Coronary artery (tissue), 2 donors: ENCODE measurements at places on chromosomes 13 and 19.

GRCh38 chr13:109401307-109401706 lies 385.1 kb downstream of the IRS2 start:
- no peak for DNase-seq

GRCh38 chr13:30731361-30732045 lies 3.8 kb upstream of the ALOX5AP start:
- peak; percentile 46 for DNase-seq

GRCh38 chr13:99151516-99151915 lies 49.1 kb upstream of the UBAC2 start:
- DNase-seq: peak; percentile 22

DNA sequence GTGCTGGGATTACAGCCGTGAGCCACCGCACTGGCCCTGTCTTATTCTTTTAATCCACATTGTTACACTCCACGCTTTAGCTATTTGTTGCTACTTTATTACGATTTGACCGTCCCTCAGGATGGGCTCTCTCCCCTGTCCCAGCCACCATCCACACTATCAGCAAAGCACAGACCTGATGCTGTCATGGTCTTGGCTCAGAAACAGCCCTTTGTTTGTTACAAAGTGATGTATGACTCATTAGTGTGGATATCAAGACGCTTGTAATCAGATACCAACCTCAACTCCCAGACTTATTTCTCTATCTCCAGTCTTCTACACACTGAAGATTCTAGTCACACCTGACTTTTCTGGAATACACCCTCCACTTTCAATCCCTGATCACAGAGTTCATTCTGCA lies 84.6 kb upstream of the FREM2 start:
- no peak for DNase-seq

DNA sequence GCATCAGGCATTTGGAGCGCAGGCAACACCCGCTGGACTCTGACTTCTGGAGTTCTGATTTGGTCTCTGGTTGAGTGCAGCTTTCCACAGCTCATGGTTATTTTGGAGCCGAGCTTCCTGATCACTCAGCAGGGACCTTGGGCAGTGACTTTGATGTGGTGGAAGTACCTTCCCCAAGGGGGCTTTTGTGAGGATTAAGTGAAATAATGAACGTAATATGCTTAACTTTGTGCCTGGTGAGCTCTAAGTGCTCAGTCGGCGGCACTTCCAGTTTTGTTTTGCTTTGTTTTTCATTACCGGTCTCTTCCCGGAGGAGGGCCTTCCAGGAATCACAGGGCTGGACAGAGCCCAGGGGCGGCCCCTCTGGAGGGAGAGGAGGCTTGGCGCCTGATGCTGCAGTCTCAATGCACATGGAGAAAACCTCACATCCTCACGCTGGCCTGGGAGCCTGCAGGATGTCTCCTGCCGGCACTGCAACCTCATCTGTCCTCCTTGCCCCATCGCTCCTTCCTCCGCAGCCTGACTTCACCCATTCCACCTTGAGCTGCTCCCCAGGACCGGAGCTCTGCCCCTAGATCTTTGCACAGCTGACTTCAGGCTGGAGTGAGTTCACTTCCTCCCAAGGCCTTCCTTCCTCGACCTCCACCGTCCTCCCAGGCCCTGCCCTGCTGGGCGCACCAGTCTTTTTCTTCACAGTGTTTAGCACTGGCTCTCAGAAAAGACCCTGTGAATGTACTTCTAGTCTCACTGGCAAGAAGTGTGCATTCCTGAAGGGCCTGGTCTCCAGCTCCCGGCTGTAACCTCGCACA lies 1.5 kb downstream of the PLEKHF1 start:
- no peak for DNase-seq

- no peak for DNase-seq
Observed at GRCh38 chr13:59452189-59452890, 711.4 kb downstream of the DIAPH3 start.

- no peak for DNase-seq
Observed at GRCh38 chr13:50636007-50636704, 207.3 kb downstream of the DLEU7 start.

- no peak for DNase-seq
Observed at GRCh38 chr13:96089749-96090239, at the start of gene HS6ST3. Gene HS6ST3 (plus strand): TSS chr13:96090107.

- DNase-seq: no peak
Observed at GRCh38 chr13:98686270-98686669, 66.2 kb downstream of the SLC15A1 start.

DNA sequence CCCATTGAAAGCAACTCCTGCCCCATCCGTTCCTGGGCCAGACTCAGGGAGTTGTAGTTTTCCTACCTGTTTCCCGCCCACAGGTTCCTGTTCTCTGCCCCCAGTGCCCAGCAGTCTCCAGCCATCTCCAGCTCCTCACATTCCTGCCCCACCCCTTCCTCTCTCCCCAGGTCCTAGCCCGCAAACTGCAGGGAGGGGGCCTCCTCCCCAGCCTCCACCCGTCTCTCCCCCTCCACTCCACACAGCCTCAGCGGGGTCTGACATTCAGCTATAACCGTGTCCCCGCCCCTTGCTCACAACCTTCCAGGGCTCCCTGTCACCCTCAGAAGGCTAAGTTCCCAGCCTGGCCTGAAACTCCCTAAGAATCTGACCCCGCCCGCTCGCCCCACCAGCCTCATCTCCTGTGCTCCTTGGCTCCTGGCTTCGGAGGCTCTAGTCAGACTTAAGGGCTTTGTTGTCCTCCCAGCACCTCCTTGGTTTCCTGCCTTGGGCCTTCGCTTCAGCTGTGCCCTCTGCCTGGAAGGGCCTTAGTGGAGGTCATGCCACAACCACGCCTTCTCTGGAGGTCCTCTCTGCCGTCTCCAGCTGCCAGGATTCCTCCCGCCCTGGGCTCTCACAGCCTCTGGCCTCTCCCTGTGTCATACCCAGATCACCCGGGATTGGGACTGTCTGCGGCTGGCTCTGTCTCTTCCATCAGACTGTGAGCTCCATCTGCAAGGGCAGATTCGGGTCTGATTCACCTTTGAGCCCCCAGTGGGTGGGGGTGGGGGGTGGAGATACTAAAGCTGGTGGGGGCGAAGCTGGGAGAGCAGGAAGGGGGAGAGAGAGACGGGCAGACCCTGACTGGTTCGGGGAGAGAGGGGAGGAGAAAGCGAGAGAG lies 5.1 kb upstream of the SPACA6 start:
- peak; percentile 89 for DNase-seq

DNA sequence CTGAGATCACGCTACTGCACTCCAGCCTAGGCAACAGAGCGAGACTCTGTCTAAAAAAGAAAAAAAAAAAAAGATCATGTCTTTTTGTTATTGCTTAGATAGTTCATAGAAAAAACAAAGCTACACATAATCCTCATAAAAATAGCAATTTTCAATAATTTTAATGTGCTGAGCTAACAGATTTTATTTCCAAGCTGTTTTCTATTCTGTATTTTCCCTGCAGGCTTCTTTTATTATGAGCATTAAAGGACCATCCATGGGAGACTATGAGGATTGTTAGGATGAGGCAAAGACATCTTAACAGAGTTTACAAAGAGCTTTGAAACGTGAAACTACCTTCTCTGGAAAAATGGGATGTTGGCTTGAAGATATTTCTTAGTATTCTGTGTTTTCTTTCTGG lies 71.6 kb downstream of the PCCA start:
- no peak for DNase-seq

DNA sequence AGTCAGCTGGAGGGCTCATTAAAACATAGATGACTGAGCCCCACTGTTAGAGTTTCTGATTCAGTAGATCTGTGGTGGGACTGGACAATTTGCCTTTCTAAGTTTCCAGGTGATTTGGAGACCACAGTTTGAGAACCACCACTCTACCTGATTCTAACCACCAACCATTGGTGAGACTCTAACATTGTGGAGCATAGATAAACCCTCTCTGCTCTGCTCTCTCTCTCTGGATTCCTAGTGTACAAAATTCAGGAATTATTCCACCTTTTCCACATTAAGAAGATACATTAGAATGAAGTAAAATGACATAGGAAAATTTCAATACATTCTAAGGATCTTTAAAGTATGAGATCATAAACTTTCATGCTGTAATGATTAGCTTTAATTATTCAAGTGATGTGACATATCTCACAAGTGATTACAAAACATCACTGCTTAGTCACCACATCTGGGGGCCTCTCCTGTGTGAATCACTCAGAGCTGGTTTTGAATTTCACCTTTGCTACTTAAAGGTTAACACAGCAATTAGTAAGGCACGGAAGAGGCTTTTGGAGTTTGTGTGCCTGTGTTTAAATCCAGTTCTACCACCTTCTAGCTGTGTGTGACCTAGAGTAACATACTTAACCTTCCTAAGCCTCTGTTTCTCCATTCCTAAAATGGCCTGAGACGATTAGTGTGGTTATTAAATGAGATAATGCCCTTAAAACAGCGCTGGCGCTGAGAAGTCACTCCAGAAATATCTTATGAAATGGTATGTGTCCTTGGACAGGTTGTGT lies 78.5 kb upstream of the NBEA start:
- DNase-seq: no peak

DNA sequence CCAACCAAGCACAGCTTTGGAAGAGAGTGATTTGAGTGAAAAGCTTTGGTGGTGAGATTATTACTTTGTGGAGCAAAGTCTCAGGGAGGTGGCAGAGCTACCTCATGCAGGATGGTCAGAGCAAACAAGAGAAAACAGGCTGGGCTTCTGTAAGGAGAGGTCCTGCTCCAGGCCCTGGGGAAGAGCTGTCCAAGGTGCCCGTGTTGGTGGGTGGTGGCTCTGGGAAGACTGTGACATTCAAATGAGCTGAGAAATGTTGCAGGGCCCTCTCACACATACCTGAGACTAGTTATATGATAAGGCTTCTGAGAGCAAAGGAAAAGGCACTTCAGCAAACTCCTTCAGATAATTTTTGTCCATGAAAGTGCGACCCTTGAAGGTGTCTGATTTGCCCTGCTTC lies 205.5 kb upstream of the SOX21 start:
- DNase-seq: no peak

GRCh38 chr19:48724796-48725753 lies 5.5 kb upstream of the MAMSTR start:
- no peak for DNase-seq

DNA sequence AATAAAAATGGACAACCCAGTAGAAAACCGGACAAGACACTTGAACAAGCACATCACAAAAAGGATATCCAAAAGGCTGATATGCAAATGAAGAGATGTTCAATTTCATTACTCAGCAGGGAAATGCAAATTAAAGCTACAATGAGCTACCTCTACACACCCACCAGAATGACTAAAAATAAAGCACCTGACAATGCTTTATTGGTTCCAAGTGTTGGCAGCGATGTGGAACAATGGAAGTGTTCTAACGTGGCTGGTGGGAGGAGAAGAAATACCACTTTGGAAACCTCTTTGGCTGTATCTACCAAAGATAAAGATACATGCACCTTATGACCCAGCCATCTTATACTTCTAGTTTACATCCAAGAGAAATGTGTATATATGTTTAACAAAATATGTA lies 3.7 kb upstream of the ACP7 start:
- DNase-seq: no peak

- no peak for DNase-seq
Observed at GRCh38 chr19:35268536-35269437, at the start of gene USF2. Gene USF2 (plus strand): TSS chr19:35268962. CDS start chr19:35269102, 140 bp downstream.

- DNase-seq: no peak
Observed at GRCh38 chr19:48123907-48124651, 13.5 kb upstream of the PLA2G4C start.

DNA sequence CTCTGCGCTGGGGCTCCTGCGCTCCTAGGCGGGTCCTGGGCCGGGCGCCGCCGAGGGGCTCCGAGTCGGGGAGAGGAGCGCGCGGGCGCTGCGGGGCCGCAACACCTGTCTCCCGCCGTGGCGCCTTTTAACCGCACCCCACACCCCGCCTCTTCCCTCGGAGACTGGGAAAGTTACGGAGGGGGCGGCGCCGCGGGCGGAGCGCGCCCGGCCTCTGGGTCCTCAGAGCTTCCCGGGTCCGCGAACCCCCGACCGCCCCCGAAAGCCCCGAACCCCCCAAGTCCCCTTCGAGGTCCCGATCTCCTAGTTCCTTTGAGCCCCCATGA lies at the start of gene GJB2:
GJB2 (minus strand) TSS at position 103 of the 326 bp plus-strand sequence. CDS start 3,357 bp downstream, outside the sequence.
- DNase-seq: peak; percentile 17

GRCh38 chr19:23993440-23993839 lies 78.8 kb downstream of the ZNF726 start:
- no peak for DNase-seq

GRCh38 chr19:17522988-17523872 lies 11.8 kb downstream of the PGLS start:
- no peak for DNase-seq

DNA sequence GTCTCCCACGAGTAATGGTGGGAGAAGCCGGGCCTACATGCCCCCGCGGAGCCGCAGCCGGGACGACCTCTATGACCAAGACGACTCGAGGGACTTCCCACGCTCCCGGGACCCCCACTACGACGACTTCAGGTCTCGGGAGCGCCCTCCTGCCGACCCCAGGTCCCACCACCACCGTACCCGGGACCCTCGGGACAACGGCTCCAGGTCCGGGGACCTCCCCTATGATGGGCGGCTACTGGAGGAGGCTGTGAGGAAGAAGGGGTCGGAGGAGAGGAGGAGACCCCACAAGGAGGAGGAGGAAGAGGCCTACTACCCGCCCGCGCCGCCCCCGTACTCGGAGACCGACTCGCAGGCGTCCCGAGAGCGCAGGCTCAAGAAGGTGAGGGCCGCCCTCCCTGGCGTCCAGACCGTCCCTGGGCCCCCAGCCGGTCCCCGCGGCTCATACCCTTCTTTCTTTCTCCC lies 1.4 kb upstream of the USF2 start:
- DNase-seq: peak; percentile 78

DNA sequence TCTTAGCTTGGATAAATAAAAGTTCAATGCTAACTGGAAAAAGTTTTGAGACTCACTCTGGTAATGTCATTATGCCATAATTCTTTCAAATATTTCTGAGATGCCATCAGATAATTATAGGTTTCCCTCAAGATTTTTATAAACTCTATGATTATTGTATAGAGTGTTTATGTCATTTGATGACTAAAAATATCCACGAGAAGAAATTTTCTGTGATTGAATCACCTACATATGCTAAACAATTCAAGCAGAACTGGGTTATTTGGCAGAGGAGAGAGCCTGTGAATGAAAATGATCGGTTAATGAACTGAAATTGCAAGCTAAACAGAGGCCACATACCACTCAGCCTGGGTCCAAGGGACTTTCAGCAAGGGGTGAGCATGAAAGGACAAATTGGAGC lies 92.6 kb upstream of the TSC22D1 start:
- DNase-seq: no peak

DNA sequence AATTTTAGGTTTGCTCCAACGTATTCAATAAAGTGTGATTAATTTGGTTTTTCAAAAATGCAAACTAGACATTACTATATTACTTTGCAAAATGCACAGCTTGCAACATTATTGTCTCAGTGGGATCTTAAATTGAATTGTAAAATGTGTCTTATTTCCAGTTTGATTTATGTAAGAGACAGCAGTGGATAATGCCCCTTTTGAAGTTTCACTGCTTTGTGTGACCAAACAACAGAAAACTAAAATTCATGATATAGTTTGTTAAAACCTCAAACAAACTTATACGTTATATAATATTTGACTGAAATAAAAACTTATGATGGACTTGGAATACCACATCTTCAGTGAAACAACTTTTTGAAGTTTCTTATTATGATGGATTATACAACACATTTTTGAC lies 279.8 kb downstream of the DACH1 start:
- DNase-seq: no peak
